Stimulated activated CD4-positive, alpha-beta T cell treated with anti-CD3 and anti-CD28 coated beads, Interleukin-1b, Interleukin-23, amount 100 ng/mL, for 24 hours (primary cell): ENCODE measurements at places on chromosomes 13 and 19.

- no peak for DNase-seq
Observed at GRCh38 chr19:12766051-12766521, 9.3 kb downstream of the HOOK2 start.

DNA sequence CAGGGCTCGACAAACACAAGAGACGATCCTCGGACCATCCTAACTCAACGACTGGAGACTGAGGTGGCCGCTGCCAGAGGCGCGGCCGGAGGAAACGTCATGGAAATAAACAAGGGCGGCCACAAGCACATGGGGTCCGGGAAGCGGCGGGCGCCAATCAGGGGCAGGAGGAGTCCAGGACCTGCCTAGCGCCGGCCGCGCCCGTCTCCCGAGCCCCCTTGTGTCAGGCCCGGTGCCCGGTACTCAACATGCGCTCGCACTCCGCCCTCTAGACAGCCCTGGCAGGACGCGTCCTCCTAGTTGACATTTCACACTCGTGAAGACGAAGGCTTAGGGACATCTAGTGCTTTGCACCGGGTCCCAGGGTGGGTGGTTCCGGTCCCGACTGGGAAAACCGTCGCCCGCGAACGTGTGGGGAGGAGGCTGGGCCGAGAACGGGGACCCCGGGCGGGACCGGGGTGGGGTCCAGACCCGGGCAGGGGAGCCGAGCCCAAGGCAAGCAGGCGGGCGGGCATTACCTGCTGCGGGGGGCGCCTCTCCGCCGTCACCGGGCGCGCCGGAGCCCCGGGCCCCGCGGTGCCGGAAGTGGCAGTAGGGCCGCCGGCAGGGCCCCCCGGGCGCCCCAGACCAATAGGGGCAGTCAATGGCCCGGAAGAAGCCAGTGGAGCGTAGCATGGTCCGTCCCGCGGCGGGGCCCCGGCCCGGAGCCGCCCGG is 442 bp downstream of the REXO1 start:
- DNase-seq = no peak

- no peak for DNase-seq
Observed at GRCh38 chr19:32131005-32131404, 214.4 kb upstream of the ZNF507 start.

DNA sequence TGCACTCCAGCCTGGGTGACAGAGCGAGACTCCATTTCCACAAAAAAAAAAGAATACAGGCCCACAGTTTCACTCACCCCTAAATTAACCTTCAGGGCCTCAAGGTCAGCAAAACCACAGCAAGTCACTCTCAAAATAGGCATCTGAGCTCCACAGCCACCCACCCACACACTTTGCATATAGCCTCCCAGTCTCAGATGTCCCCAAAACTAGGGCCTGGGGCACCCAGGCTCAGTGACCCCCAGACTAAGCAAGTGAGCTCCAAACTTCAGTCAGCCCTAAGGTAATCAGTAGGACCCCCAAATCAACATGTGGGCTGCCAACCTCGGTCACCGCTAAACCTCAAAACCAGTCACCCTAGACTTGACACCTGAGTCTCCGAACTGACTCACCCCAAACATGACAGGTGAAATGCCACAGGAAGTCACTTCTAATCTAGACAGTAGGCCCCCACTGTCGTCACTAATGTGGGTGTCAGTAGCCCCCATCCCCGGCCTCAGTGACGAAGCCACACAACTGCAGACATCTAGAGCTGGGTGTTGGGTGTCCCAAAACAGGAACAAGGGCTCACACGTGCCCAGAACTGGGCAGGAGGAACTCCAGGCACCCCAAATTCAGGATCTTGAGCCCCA is 13.9 kb downstream of the RABAC1 start:
- DNase-seq = peak; percentile 57

GRCh38 chr19:48705431-48705830 is 9.7 kb downstream of the FUT2 start:
- DNase-seq = no peak

DNA sequence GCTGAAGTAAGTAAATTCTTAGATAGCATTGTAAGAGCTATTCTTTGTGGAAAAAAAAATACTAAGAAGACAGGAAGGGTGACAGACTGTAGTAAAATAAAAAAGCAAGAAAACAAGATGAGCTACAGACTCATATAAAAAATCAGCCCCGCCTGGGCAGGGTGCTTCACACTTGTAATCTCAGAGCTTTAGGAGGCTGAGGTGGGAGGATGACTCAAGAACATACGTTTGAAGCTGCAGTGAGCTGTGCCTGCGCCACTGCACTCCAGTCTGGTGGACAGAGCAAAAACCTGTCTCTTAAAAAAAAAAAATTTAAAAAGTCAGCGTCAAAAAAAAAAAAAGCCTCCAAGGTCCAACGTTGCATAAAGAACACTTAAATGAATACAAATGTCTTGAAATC is 102.1 kb downstream of the VWA8 start:
- DNase-seq = no peak

- DNase-seq = no peak
Observed at GRCh38 chr13:46728777-46729176, 68.2 kb downstream of the ESD start.

GRCh38 chr13:43285933-43286597 is 262.7 kb downstream of the DNAJC15 start:
- DNase-seq = no peak

GRCh38 chr19:43485951-43486350 is 18.6 kb downstream of the PHLDB3 start:
- no peak for DNase-seq

GRCh38 chr13:50519866-50520265 is 323.6 kb downstream of the DLEU7 start:
- DNase-seq = no peak

- no peak for DNase-seq
Observed at GRCh38 chr13:87497426-87497825, 173.7 kb upstream of the SLITRK5 start.

DNA sequence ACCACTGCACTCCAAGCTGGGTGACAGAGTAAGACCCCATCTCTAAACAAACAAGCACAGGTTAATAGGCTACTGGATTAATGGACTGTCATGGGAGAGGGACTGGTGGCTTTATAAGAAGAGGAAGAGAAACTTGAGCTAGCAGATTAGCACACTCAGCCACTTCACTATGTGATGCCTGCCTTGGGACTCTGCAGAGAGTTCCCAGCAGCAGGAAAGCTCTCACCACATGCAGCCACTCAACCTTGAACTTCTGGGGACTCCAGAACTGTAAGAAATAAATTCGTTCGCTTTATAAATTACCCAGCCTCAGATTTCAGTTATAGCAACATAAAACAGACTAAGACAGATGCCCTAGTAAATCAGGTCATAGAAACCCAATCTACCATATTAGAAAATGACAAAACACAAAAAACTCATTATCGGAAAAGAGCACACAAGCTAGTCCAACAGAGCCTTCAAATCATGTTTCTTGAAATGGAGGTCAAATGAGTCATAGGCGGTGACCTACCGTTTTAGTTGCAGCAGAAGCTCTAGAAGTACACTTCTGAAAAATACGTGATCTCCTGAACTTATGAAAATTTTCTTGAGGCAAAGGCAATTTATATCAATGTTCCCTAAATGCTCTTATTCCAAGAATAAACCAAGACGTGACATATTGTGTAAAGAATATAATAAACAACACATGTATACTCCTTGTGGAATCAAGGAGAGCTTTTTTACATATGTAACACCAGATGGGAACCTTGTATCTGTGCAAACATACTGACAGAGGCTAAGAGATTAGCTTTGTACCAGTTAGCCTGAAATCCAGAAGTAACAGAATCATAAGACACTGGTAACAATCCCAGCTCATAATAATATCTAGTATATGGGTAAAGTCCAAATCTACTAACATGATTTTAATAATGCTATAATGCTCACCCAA is 340.9 kb upstream of the SGCG start:
- DNase-seq = no peak

DNA sequence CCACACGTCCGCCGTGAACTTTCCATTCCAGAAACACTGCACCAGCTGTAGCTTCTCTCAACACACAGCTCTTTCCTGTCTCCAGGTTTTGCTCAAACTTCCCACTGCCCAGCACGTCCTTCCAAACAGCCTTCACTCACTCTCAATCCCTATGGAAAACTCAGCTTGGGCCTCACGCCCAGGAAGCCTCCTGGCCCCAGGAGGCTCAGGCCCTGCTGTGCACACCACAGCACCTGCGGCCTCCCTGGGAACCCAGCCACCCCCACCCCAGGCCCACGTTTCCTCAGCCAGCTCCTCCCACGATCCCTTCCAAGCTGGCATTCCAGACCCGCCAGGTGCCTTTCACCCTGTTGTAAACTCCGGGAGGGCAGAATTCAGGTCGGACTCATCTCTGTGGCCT is 35.2 kb downstream of the C13orf46 start:
- no peak for DNase-seq

DNA sequence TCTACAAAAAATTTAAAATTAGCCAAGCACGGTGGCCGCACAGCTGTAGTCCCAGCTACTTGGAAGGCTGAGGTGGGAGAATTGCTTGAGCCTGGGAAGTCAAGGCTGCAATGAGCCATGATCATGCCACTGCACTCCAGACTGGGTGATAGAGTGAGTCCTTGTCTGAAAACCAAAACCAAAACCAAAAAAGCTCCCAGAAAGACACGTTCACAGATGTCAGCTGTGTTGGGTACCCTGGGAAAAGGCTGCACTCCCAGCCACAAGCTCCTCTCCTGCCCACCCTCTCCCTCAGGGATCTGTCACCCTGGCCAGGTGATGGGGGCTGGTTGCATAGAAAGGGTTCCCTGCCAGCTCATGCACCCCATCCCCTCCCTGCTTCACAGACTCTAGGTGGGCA is 53.3 kb downstream of the RNF6 start:
- DNase-seq = no peak

GRCh38 chr13:94765814-94766213 is 53.5 kb upstream of the SOX21 start:
- no peak for DNase-seq

- DNase-seq = no peak
Observed at GRCh38 chr13:81409284-81409683, 1068.4 kb upstream of the SPRY2 start.

DNA sequence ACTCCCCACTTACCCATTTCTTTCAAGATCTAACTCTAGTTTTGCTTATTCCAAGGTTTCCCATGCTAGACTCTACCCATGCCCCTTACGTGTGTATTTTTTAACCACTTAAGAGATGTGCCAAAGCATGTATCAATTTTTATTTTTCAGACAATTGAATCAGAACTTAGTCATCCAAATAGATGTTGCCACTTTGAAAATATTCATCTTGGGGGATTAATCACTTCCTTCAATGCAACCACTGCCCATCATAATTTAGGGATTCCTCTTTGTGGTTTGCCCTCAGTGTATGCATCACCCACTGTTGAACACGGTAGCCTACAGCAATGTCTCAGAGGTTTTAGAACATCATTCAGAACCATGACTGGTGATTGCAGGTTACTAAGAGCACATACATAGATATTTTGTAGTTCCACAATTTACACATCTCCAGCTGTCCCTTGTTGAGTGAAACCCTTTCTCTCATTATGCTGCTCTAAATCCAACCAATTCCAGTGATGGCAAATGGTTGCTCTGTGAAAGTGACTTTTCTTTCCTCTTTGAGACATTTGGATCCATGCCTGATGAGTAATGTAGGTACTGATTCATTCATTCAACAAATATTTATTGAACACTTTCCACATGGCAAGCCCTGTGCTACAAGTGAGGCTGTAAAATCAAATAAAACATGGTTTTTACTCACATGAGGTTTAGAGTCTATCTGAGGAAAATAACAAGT is 60.6 kb upstream of the SERP2 start:
- DNase-seq = no peak

DNA sequence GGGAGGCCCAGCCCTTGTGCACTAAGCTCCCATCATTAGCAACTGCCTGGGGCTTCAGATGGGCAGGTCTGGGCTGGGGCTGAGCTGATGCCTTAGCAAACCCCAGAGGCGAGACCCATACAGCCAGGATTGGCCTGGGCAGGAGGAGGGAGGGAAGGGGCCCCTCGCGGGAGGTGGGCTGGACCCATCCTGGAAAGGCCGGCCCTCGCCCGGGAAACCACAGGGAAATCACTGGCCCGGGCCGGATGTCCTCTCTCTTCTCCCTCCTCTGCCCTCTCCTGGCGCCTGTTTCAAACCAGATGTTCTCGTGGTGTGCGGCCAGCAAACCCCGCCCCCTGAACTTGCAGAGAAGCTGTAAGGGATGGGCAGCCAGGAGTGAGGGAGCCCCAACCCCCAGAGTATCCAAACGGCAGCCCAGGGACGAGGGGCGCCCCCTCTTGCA is 43.1 kb downstream of the TMEM255B start:
- no peak for DNase-seq

DNA sequence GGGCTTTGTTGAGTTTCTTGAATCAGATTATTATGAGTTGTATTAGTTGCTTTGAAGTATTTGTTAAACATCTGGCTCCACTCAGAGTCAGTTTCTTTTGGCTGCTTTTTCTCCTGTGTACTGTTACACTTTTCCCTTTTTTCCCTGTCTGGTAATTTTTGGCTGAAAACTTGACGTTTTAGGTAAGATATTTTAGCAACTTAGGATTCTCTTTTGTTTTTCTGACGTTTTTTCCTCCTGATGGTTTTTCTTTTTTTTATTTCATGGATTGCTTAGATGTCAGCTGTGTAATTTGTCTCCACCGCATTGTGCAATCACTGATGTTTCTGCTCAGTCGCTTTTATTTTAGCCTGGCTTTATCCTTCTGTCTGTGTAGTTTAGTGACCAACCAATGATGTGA is 20.7 kb downstream of the RFC3 start:
- DNase-seq = no peak

GRCh38 chr19:58409010-58409790 is 751 bp downstream of the ZNF584 start:
- no peak for DNase-seq

DNA sequence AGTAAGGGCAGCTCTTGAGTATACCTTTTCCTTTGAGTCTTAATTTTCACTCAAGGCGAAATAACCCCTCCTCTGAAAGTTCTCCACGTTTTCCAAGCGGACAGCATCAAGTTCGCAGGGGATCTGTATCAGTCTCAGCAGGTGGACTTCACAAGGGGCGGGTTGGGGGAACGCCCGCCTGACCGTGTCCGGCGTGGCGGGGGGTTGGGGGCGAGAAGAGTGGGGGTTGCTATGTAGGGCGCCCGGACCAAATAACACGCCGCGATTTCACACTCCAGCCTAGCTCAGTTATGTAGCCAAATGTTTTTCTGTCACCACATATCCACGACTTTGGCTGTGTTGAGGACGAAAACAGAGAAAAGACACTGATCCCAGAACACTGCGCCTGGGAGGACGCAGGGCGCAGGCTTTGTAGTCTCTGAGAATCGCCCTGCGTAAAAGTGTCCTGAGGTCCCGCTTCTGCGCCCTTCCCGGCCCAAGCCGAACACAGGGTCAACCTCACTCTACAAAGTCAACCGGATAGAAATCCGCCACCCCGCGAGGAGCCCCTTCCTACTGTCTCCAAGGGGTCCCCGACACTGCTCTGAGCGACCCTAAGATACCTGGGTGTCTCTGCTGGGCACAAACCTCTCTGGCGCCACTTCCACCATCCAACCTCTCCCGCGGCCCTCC is 524 bp downstream of the RUBCNL start:
- DNase-seq = no peak

DNA sequence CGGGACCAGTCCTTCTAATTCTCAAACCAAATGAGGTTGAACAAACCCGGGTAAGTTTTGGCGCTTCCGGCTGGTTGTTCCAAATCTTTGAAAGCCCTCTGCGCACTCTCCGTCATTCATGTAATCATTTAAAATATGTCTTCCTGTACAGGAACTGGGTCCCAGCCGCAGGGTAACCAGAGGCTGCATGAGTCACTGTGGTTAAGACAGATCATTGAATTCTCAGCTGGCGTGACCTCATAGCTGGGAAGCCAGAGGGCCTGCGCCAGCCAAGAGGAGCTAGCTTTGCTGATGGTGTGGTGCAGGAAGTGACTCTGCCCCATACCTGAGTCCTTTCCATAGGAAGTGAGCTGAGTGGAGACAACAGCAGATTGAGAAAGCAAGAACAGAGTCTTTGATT is 135.2 kb downstream of the TSHZ3 start:
- DNase-seq = peak; percentile 75
